ENCODE measurements at places on chromosomes 3 and 15.
A peak's percentile ranks its signal among the peaks of the same experiment; 100 is the strongest.

DNA sequence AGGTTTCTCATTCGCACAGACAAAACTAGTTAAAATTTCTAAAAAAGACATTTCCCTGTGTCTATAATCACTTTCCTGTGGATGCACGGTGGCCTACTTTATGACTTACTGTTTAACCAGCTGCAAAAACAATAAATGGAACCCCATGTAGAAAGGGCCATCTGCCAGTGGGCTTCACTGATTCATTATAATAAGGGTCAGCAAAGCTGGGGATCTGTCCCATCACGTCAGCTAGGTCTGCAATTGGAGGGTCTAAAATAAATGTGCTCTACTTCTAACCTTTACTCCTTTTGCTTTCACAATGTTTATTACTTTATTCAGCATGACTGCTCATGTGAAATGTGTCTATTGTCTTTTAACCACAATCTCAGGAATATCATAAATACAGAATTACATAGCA is 43.1 kb upstream of the NMD3 start:
- DNase-seq: no peak

DNA sequence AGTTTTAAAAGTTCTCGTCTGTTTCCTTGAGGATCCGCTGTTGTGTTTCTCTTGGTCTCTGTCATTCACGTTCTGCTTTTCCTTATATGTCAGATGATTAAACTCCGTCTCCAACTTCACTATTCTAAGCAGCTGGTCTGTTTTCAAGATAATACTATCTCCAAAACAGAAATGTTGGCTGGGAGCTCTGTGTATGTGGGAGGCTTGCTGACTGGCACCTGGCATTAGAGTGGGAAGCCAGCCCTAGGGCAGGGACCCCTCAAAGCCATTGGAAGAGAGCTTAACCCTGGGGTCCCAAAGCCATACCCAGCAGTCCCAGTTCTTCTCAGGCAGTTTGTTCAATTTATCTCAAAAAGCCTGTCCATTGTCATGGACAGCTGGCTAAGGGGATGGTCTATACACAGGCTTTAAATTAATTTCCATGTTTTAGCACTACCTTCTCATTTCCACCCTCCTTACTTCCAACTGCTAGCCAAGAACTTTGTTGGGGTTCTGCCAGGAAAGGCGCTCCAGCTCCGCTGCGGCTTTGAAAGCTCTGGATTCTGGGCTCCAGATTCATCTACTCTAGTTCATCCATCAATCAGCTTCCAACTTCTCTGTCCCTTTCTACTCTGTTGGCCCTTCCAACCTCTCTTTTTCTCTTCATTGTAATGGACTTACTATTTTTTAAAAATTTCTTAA is 9.2 kb downstream of the BTBD1 start:
- DNase-seq: no peak

- no peak for DNase-seq
Observed at GRCh38 chr3:189766416-189766815, 135.2 kb downstream of the TP63 start.

DNA sequence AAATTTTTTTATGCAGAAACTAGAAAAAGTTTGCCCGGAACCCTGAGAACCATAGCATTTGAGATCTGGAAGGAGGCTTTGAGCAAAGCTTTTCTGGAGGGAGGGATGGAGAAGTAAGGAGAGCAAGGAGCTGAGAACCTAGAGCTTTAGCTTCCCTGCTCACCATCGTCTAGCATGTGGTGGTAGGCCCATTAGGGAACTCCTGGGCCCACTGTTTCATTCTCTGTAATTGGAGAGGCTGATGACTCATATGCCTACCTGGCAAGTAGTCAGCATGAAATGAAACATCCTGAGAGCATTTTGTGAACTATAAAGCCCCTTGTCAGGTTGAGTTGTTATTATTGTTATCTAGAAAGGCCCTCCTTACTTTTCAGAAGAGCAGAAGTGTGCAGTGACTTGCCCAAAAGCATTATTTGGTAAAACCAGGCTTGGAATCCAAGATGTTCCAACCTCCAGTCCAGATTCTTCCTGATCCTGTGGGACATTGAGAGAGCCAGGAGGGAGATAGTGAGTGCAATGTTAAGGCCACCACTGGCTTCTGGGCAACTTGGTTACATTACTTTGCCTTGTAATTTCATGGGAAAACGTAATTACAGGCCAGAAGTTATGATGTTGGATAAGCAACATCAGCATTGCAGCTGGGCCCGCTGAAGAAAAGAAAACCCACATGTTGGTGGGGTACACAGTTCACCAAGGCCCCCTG is 104.5 kb upstream of the BFSP2 start:
- no peak for DNase-seq

DNA sequence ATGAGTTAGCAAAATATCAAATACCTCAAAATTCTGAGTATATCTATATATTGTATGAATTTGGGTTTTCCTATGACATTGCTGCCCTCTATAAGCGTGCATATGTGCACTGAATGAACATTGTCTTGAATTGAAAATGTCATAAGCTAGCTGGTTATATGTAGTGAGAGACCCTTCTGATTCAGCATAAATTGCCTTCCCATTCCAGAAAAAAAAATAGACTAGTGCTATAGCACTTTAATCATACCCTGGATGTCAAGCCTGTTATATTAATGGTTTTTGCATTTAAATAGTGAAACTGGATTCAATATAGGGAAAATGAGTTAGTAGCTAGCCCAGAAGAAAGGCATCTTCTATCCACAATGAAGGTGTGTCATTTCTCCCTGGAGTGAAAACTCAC is 265.1 kb downstream of the TUSC7 start:
- DNase-seq: no peak

GRCh38 chr15:83585601-83586335 is 68.2 kb upstream of the ADAMTSL3 start:
- DNase-seq: no peak

DNA sequence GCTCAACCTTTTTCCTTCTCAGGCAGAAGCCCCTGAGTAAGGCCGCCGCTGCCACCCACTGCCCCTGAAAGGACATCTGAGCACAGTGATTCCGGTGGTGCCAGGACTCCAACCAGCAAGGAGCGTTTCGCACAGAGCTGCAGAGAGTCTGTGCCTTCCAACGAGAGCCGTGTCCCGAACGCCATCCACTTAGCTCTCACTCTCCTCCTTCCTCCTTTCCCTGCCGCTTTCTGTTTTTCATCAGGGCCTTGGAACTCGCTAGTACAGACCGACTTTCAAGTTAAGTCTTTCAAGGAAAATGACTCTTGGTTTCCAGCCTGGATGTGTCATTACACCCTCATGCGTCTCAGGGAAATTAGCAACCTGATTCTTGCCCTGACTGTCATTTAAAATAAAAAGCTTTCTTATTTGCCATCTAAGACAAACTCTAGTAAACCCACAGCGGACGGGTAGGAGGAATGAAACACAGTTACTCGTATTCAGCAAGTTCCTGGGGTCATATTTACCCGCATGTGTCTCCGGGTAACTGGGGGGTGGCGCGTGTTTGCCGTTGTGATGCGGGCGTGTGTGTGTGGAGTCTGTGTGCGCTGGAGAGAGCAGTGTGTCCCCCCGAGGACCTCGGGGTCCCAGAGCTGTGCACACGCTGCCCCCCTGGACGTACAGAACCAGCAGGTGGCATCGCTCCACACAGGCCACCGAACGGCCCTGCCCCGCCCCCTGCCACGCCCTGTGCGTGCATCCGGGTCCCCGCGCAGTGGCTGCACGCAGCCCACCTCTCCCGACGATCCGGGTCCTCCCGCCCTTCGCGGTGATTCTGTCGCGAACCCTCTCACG is 30.4 kb upstream of the ALDH1A3 start:
- no peak for DNase-seq

DNA sequence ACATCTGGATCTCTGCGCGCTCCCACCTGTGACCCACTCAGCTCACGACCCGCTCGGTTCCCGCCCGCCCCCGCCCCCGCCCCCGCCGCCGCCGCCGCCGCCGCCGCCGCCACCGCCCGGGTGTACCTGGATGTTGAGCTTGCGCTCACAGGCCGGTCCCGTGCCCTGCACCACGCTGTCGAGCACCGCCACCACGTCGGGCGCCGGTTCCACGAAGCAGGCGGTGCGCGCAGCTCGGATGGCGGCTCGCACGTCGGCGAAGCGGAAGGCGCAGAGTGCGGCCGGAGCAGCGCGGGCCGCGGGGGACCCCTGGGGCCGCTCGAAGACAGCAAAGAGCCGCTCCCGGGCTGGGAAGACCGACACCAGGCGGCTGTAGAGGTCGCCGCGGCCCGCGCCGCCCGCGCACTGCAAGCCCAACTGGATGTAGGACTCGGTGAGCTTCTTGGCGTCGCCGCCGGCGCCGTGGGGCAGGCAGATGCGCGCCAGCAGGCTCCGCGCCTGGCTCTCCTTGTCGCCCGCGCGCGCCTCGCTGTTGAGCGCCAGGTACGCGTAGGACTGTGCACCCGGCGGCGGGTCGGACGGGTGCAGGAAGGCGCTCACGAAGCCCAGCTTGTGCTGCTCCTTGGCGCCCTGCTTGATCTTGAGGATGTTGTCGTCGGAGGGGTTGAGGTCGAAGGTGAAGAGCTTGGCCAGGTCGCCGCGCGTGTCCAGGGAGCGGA is 1.1 kb downstream of the PLXND1 start:
- peak; percentile 39 for DNase-seq

GRCh38 chr3:170428095-170428494 is 9.4 kb downstream of the CLDN11 start:
- no peak for DNase-seq

DNA sequence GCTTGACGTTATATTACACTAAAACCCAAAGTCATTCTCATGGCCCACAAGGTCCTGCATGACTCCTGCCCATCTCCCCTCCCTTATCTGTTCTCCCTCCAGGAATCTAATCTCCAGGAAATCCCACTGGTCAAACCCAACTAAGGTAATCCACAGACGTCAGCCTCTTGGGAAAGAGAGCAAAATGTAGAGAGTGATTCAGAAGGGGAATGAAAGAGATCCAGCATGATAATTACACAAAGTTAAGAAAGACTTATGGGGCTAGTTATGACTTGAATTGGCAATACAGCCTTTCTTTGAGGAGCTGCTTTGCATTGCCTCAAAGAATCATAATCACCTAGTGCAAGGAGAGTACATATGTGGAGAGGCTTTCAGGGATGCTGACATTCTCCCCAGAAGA is 137.8 kb upstream of the MYRIP start:
- no peak for DNase-seq

DNA sequence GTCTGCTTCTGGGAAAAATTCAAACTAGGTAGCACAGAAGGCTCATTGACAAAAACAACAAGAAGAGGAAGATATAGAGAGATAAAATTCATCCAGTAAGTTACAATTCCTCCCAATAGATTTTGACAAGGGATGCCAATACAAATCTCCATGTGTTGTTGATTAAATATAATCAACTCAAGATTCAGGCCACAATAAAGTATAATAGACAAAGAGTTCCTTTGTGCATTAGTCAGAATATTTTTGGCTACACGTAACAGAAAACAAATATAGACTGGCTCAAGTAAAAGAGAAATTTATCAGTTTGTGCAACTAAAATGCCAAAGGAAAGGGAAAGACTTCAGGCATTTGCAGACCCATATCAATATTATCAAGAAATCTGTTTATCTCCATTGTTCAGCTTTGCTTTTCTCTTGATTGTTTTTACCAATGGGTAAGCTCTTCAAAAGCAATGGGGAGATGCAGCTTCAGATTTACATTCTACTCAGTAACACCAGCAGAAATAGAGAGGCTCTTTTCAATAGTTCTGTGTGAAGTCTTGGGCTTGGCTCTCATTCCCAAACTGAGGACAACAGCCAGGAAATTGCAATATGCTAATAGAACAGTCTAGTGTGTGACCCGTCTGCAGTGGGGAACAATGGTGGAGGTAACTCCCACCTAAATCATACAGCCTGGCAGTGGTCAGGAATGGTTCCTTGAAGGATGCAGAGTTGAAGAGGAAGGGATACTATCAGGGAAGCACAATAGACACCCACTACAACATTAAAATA is 77.6 kb upstream of the PROK2 start:
- no peak for DNase-seq

- DNase-seq: no peak
Observed at GRCh38 chr3:69091389-69092029, 6.8 kb downstream of the ARL6IP5 start.

DNA sequence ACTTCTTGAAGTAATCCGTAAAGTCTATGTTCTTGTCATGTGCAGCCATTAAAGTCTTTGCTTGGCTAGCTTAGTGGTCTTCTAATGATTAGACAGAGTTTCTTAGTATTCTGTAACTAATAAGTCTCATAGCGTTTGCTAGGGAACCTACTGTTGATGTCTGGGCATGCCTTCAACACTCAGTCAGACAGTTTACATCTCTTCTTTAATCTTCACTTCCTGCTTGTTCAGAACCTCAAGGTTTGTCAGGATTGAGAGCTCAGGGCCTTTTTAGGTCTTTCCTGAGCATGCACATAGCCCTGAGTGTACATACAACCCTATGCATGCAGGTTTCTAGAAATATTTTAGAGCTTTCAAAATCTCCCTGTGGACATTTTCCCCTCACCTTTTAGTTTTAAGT is 426.3 kb downstream of the AGBL1 start:
- DNase-seq: no peak

- DNase-seq: no peak
Observed at GRCh38 chr3:165803471-165803870, 33.8 kb downstream of the BCHE start.
